ENCODE measurements at places on chromosomes 3 and 15.

GRCh38 chr3:153026026-153026425 lies 136.0 kb upstream of the RAP2B start:
- no peak for DNase-seq
- H3K4me1 ChIP-seq: no peaks in the 10 kb centered on the region
- no peak overlapping the region for H3K4me3 ChIP-seq
- no peak overlapping the region for H3K27ac ChIP-seq

DNA sequence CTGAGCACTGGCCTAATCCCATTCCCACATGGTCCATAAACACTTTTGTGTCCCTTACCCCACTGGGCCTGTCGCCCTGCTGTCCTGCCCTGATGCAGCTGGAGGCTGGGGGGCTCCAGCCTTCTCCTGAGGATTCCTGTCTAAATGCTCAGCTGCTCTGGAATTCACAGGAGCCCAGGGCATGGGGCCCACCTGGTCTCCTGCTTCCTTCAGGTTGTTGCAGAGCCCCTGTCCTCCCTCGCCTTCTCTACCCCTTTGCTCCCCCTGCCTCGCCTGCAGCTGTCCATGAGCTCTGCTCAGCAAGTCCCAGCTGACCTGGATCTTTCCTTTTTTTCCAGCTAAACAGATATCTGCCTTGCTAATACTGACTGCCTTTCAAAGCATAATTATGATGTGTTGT lies 286.9 kb downstream of the XXYLT1 start:
- DNase-seq: no peak
- H3K4me1 ChIP-seq: no peaks in the 10 kb centered on the region
- peaks cover 63% of the 10 kb centered on the region for H3K27me3 ChIP-seq
- no peak overlapping the region for H3K27ac ChIP-seq

DNA sequence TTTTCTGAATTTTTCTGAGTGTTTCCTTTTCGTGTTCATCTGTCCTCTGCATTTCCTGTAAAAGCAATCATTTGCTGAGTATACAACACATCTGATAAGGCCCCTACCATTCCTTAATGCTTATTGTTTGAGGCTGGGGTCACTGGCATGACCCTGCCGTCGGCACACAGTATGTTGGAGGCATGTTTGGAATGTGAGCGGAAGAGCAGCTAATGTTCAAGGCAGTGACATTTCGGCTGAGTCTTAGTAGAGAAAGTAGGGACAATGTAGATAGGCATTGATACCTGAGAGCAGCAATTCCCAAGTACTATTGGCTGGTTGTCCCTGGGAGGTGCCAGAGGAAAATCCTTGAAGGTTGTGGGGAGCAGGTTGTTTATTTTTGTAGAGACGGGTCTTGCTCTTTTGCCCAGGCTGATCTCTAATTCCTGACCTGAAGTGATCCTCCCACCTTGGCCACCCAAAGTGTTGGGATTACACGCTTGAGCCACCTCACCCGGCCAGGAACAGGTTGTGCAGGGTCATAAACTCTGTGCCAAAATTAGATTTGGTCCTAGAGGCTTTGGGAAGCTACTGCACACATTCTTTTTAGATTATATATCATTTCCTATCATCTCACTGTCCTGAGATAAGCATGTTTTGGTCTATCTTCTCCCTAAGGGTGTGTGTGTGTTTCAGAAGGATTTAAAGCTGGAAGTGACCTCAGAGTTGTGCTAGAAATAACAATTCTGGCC lies 13.5 kb downstream of the PTPN23 start:
- no peak for DNase-seq
- H3K4me3 ChIP-seq: no peak overlapping the region
- H3K36me3 ChIP-seq: peaks cover 19% of the 10 kb centered on the region
- H3K27me3 ChIP-seq: no peaks in the 10 kb centered on the region

GRCh38 chr3:23807424-23808015 lies 1.8 kb downstream of the UBE2E1 start:
- H3K36me3 ChIP-seq: peaks cover 25% of the 10 kb centered on the region
- peak overlapping the region; percentile 95 for H3K4me3 ChIP-seq
- H3K4me1 ChIP-seq: peaks cover 62% of the 10 kb centered on the region
- no peaks in the 10 kb centered on the region for H3K27me3 ChIP-seq
- DNase-seq: no peak

GRCh38 chr3:10360478-10360877 lies 39.6 kb upstream of the SEC13 start:
- H3K4me1 ChIP-seq: no peaks in the 10 kb centered on the region
- no peak for DNase-seq
- H3K27me3 ChIP-seq: peaks cover 26% of the 10 kb centered on the region
- H3K4me3 ChIP-seq: no peak overlapping the region
- H3K27ac ChIP-seq: no peak overlapping the region

GRCh38 chr3:73556520-73557372 lies 68.0 kb downstream of the PDZRN3 start:
- H3K27ac ChIP-seq: no peak overlapping the region
- no peak overlapping the region for H3K4me3 ChIP-seq
- H3K27me3 ChIP-seq: no peaks in the 10 kb centered on the region
- DNase-seq: no peak
- H3K4me1 ChIP-seq: no peaks in the 10 kb centered on the region
- no peaks in the 10 kb centered on the region for H3K36me3 ChIP-seq

- H3K4me1 ChIP-seq: no peaks in the 10 kb centered on the region
- no peaks in the 10 kb centered on the region for H3K36me3 ChIP-seq
- DNase-seq: no peak
- no peak overlapping the region for H3K27ac ChIP-seq
These were observed 253.8 kb upstream of the COL8A1 start for GRCh38 chr3:99384596-99384995.
